NCI-H748 treated with DMSO at 0.1 percent for 48 hours (cell line): ENCODE measurements at places on chromosomes 16 and 17.

GRCh38 chr16:5207001-5207523 lies 109.5 kb upstream of the EEF2KMT start:
- no peak for DNase-seq

DNA sequence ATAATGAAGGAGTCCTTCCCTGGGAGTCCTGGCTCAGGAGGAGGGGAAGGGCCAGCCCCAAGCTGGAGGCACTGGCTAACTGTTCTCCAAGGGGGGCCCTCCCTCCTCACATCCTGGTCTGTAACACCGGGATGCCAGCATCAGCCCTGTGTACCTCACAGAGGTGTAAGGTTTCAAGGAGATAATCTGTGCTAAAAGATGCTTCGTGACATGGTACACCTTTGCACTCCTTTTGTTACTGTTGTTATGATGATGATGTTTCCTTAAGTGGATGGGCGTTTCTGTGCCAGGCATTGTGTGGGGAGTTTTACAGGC lies 236.7 kb upstream of the TNRC6C start:
- peak; percentile 3 for DNase-seq

DNA sequence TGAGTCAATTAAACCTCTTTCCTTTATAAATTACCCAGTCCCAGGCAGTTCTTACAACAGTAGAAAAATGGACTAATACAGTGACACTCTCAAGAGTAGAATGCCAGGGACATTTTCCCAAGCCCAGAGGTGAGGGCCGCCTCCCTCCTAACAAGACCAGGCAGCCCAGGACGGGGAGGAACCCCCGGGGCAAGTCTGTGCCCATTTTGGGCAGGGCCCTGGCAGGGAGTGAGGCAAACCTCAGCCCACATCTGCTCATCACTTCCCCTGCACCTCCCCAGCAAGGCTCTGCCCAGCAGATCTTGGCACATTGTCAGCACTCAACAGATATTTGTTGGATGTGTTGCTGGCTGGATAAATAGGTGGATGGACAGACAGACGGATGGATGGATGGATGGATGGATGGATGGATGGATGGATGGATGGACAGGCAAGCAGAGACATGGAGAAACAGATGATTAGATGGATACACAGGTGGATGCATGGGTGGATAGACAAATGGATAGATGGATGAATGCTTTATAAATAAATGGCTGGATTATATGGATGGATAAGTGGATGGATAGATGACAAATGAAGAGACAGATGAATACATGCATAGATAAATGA lies 271.3 kb downstream of the PARN start:
- no peak for DNase-seq

- peak; percentile 39 for DNase-seq
Observed at GRCh38 chr17:5499476-5500231, 13.3 kb downstream of the MIS12 start.

DNA sequence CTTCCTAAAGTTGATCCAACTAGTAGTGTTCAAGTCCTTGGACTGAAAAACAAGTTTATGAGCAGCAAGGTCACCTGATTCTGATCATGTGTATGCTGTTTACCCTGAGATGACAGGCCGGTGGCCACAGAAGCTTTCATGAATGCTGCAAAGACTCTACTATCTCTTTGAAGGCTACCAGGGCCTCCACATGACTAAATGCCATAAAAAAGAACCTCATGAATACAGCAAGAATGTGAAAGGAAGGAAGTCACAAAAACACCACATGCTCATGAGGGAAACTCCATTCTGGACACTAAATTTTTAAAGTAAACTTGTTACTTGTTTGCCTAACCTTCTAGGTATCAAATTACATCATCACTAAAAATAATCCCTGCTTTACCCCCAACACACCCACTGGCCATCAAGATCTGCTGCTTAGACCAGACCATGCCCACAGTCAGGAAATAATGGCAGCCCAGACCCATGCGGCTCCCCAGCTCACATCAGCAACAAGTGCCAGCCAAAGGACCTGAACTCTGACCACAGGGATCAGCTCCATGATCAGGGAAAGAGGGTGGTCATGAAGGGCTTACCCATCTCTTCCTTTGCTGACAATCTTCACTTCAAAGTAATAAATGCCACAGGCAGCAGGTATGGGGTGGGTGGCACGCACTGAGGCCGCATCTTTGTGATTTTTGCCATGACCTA lies 1.4 kb downstream of the RANBP10 start:
- no peak for DNase-seq

DNA sequence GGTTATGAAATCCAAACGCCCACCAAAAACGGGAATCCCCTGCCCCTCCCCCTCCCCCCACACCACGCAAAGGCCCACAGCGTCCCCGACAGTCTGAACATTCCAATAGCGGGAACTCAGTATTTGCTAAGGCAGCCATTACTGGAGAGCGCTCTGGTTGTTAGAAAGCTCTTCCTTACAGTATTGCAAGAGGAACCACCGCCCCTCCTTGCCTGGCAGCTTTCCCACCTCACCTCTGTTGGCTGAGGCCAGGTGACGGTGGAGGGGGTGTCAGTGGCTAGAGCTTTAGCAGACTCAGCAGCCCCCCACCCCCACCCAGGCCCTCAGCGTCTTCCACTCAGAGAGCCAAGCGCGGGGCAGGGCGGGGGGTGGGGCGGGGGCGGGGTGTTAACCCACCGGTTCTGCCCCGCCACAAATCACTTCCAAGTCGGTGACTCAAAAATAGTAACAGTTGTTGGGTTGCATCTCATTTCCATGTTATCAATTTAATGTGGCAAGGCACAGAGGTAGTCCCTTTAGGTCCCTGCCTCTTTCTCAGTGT lies 2.2 kb upstream of the PLEKHH3 start:
- peak; percentile 48 for DNase-seq

GRCh38 chr16:59148769-59149155 lies 414.6 kb upstream of the GOT2 start:
- no peak for DNase-seq

GRCh38 chr16:68436581-68436980 lies 11.7 kb downstream of the SMPD3 start:
- no peak for DNase-seq

DNA sequence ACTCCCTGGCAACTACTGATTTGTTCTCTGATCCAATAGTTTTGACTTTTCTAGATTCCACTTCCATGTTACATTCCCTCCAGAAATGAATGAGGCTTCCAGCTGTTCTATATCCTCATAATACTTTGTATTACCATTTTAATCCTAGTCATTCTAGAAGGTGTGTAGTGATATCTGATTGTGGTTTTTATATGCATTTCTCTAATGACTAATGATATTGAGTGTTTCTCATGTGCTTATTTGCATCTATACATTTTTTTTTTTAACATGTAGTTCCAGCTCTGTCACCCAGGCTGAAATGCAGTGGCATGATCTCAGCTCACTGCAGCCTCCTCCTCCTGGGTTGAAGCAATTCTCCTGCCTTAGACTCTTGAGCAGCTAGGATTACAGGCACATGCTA lies 7.3 kb downstream of the ADGRG5 start:
- no peak for DNase-seq

- no peak for DNase-seq
Observed at GRCh38 chr17:40176754-40177110, 538 bp upstream of the RAPGEFL1 start.

DNA sequence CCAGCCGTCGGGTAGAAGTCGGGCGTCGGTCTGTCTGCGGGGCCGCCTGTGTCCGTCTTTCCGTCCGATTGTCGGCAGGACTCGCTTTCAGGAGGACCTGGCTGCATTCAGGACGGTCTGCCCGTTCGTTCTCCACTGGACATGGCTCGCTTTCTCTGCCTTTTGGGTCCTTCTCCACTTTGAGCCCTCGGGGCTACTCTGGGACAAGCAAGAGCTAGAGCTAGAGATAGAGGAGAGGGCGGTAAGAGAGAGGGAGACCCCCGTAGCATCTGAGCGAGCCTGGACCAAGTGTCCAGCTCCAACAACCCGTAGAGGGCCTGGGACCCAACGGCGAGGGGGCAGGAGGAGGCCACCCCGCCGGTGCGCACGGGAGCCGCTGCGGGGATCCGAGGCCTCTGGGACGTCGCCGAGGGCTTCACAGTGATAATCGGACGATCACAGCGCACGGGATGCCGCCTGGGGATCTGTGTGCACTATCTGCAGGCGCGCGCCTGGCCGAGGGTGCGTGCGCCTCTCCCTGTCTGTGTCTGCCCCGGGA lies 4.5 kb downstream of the TBX4 start:
- no peak for DNase-seq

DNA sequence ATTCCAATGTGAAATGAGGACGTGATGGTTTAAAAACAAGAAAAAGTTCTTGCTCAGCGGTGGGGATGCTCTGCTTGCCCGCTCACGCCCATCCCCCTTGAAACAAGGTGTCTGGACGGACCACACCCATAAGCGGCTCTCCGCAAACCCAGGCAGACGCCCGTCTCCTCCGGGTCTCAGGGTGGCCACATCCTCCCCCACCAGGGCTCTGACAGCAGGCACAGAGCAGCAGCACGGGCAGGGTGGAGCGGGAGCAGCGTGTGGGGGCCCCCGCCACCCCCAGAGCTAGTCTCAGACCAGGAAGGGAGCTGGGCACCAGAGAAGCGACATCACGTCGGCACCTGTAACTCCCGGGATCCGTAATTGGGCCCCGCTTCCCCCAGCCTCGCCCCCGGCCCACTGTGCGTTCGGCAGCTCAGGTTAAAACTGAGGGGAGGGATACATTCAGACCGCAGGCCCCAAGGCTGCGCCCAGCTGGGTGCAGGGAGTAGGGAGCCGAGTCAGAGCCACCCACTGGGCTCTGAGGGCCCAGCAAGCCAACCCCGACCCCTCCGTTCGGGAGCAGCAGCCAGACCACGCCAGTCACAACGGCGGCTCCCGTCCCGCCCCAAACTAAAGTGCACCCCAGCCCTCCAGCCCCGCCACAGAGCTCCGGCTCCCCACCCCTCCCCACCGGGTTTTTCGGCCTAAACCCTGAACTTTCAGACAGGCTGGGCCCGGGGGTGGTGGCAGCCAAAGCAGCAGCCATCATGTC lies 22.0 kb downstream of the CLUH start:
- DNase-seq = no peak

DNA sequence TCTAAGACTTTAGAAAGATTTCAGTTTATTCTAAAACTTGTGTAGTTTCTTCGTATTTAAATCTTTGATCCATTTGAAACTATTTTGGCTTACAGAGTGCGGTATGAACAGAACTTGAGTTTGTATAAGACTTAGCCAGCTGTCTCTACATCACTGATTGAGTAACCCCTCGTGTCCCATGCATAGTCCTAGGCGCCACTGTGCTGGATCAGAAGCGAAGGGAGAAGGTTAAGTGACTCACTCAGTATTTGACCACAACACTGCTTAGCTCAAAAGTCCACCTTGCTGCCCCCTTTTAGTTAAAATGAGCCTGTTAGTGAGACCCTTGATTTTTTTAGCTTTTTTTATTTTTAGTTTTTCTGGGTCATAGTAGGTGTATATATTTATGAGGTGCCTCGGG lies 28.4 kb downstream of the CD300LB start:
- no peak for DNase-seq

DNA sequence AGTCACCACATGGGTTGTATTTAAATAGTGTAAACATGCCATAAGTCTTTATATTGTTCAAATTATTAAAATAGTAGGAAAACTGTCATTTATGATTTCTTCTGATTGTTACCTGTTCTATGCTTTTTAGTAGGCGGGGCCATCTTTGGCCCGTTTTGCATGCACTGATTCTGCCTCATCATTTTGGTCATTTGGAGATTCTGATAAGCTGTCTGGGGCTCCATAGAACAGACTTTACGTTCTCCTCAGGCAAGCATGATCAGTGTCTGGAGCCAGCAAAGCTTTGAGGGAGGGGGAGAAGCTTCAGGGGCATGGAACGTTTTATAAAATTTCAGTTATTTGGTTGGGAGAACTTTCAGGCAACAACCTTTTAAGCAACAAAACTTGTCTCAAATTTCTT lies 8.8 kb downstream of the NDEL1 start:
- DNase-seq = no peak

GRCh38 chr17:53635444-53635843 lies 187.3 kb upstream of the KIF2B start:
- DNase-seq = no peak

GRCh38 chr16:10617662-10618420 lies 37.4 kb upstream of the EMP2 start:
- no peak for DNase-seq

- DNase-seq = no peak
Observed at GRCh38 chr17:82871056-82871775, 31.4 kb upstream of the ZNF750 start.

DNA sequence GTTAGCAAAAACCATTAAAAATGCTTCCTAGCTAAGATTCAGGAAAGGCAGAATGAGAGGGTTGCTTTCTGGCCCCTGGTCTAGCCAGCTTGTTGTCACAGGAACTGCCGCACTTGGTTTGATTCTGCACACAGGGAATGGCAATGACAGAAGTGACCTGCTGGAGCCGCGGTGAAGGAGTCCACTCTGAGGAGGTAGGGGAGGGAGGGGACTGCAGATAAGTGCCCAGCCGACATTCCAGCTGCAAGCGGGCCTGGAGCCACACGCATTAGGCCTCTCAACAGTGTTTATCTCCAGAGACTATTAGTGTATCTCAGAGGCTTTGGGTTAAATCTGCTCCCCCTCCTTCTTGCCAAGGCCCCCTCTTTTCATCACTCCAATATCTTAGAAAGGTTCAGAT lies 38.6 kb downstream of the CDRT15 start:
- no peak for DNase-seq

GRCh38 chr16:2200313-2200712 lies 3.9 kb upstream of the CASKIN1 start:
- DNase-seq = no peak

GRCh38 chr17:82939621-82940135 lies 99.9 kb upstream of the ZNF750 start:
- DNase-seq = no peak

DNA sequence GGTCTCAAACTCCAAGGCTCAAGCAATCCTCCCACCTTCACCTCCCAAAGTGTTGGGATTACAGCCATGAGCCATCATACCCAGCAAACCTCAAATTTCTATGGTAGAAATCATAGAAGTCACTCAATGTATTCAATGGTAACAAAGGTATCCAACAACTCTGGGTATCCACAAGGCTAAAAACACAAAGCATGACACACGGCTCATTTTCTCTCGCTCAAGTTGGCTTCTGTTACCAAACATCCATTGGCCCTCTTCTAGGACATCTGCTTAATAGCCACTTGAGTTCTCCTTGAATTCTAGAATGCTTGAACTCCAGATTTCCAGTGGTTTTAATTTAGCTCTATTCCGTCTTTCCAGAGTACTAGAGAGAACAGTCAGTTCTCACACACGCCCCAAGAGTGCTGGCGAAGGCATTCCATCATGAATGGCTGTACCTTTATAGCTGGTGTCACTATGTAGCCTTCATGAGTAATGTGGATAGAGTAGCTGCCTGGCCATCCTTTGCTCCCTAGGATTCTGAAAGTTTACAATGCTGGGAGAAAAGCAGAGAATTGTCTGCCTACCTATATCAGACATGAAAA lies 42.6 kb downstream of the SPAG9 start:
- no peak for DNase-seq

DNA sequence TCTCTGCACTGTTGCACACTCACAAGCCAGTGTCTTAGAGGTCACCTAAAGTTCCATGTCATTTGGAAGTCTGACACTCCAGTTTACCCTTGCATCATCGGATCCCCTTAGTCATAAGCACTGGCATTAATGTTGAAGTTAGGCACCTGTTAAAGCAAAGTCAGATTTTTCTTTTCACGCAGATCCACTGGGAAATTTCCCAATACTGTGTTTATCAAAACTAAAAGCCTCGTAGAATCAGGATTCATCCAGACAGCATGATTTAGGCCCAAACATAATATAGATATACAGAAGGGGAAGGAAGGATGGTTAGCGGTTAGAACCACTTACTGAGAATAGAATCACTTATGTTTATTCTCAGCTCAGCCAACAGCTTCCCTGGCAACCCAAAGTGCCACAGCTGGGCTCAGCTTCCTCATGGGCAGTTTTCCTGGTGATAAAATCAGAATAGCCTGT lies 30.1 kb upstream of the HAPSTR1 start:
- DNase-seq = no peak
